ENCODE measurements at places on chromosomes 5 and 9.
A peak's percentile ranks its signal among the peaks of the same experiment; 100 is the strongest.

GRCh38 chr5:34534523-34535103, 121.5 kb upstream of the RAI14 start:
- no peak for DNase-seq

DNA sequence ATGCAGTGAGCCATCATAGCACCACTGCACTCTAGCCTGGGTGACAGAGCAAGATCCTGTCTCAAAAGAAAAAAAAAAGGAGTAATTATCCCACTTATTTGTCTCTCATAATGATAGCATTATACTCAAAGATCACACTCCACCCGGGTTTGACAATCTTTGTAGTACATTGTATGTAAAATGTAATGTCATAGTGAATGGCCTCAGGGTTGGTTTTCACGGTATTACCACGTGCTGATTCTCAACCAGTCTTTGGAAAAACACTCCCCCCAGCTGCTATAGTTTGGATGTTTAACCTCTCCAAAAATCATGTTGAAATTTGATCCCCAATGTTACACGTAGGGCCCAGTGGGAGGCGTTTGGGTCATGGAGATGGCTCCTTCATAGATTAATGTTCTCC, 402.4 kb upstream of the GRAMD2B start:
- DNase-seq = no peak

GRCh38 chr9:127122176-127123063, at the start of gene ANGPTL2:
Gene ANGPTL2 (minus strand): TSS chr9:127122635. CDS start chr9:127108731, 13,904 bp downstream.
- no peak for DNase-seq

GRCh38 chr5:13985731-13986418, 41.4 kb upstream of the DNAH5 start:
- DNase-seq = no peak

DNA sequence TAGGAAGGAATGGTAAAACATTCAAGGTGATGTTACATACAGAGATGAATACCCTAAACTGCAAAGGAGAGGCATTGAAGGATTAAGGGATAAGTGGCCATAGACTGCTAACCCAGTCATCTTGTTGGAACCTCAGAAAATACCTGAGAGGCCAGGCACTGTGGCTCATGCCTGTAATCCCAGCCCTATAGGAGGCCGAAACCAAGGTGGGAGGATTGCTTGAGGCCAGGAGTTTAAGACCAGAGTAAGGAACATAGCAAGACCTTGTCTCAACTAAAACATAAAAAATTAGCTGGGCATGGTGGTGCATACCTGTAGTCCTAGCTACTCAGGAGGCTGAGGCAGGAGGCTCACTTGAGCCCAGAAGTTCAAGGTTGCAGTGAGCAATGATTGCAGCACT, 10.9 kb downstream of the ECM2 start:
- DNase-seq = no peak

DNA sequence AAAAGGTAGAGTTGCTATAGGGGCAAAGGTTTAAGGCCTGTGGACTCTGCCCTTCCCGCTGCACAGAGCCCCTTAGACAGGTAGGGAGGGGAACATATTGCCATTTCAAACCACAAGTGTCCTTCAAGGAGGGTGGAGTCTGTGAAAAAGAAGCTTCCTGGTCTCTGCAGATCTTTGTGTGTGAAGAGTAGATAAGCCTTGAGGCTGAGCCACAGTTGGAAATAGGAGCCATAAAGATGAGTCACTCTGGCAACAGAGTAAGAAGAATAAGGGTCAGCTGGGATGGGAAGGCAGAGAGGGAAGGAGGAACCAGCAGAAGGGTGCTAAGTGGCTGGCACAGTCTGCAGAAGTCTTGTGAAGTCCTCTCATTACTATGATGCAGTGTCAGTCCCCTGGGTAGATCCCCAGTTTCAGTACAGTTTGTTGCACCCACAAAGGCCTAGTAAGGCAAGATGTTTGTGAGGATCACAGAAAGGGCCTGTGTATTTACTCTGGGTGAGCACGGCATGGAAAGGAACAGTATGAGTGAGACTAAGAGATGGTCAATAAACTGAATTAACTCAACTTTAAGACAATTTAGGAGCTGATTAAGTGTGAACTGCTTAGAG, 18.1 kb downstream of the GRXCR2 start:
- DNase-seq = no peak

DNA sequence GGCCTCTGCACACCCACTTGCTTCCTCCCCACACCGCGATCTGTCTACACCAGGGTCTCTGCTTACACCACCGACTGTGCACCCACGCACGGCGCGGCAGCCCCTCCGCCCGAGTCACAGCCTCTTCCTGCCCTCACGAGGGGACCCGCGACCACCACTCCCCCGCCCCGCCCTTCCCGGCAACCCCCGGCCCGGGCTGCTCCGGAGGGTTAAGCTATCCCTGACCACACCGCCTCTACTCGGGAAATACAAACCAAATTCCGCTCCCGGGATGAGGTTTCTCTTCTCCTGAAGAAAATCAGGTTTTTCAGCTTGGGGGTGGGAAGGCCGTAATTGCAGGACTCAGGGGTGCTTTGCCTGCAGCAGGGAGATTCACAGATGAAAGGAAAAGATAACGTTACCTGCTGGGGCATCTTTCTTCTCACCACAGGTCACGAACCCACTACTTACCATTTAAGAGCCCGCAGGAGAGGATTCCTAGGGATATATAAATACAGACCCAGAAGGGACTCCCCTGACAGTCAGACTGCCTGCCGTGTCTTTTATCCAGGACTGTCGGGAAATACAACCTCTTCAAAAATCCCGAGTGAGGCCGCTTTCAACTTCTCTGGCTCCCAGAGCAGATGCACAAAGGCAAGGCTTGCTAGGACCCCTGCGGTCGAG, 63.5 kb downstream of the ROR2 start:
- no peak for DNase-seq

DNA sequence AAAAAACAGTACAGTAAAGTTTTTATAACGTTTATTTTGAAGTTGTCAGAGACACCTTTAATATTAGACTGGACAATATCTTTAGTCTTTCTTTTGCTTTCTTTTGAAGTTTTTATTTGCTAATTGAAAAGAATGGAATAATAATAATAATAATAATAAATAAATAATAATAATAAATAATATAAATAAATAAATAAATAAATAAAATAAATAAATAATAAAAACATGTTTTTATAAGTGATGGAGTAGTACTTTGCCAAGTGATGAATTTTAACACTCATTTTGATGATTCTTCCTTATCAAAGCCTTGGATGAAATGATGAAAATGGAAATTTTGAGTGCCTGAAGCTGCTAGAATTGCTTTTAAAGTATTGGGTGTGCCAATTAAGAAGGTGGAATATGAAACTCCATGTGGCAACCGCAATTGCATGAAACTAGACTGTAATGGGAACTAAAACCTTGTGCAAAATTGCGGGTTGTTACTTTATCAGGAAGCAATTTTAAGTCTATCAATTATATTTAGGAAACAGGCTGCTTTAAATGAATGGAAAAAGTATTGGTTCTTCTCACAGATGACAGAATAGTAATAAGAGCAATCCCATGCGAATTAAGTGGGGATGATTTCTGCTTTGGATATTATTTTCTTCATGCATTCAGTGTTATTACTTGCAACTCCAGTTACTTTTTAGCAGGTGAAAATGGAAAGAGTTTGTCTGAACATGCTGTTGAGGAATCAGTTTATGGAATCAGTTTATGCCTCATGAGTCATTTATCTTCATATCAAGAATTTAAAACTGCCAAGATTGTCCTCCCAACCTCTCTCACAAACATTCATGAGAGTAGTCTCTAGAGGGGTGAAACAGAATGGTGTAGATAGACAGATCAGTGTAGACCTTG, 4.6 kb downstream of the ANXA1 start:
- no peak for DNase-seq

DNA sequence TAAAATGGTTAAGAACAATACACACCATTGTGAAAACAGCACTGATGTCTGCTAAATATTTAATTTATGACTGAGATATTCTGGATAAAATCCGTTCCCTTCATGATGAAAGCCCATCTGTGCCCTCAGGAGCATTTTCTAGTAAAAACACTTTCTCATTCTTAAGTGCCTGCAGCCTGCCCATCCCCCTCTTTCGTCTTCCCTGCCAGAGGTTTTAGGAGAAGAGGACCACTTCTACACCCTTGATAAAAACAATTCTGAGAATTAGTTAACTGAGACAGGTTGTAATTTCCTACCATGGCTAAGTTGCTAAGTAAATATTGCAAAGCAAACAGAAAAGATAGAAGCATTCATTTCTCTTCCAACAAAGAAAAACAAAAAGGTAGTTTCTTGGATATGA, 272.6 kb downstream of the ATPSCKMT start:
- DNase-seq = no peak

GRCh38 chr5:116531635-116532034, 43.0 kb downstream of the SEMA6A start:
- DNase-seq = no peak

DNA sequence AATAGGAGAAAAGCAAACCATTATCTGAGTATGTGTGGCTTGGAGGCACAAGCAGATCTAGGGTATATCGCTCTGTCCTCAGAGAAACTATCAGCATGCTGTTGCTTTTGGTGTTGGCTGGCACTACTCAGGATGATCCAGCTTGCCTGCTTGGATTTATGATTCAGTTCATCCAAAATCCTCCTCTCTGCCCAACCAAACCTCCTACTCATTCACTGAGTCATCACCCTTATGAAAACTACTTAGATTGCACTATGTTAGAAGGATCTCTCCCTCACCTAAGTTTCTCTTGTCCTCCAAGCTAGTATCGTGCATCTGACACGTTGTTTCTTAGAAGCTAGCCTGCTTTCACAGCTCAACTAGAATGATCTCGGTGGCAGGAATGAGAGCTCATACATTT, 14.2 kb upstream of the ZBED3 start:
- no peak for DNase-seq

- no peak for DNase-seq
Observed at GRCh38 chr5:74376187-74376586, 264.3 kb downstream of the ENC1 start.

GRCh38 chr5:9919306-9920030, 289.3 kb upstream of the TAS2R1 start:
- DNase-seq = no peak

DNA sequence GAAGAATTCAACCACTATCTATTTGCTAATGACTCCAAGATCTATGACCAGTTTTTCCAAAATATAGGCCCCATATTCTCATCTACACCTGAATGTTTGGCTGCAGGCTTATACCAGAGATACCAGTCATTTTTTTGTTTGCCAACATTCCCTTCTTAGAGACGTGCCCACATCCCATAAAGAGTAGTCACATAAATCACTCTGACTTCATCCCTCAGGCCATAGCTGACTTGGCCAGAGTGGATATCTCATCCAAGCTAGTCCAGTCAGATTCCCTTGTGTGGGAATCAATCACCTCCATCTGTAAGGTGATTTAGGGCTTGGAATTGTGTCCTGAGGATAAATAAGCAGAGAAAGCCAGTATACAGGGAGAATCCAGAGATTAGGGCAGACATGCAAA, 124.3 kb upstream of the SLC24A2 start:
- DNase-seq = no peak

- DNase-seq = no peak
Observed at GRCh38 chr5:74471875-74472274, 168.7 kb downstream of the ENC1 start.

- DNase-seq = no peak
Observed at GRCh38 chr5:174617910-174618309, 106.5 kb upstream of the MSX2 start.

GRCh38 chr5:80644900-80645299, 9.6 kb upstream of the MSH3 start:
- DNase-seq = no peak

GRCh38 chr5:161585798-161586197, 39.3 kb upstream of the GABRB2 start:
- DNase-seq = no peak

- DNase-seq = no peak
Observed at GRCh38 chr5:121707178-121707577, 144.5 kb upstream of the FTMT start.

DNA sequence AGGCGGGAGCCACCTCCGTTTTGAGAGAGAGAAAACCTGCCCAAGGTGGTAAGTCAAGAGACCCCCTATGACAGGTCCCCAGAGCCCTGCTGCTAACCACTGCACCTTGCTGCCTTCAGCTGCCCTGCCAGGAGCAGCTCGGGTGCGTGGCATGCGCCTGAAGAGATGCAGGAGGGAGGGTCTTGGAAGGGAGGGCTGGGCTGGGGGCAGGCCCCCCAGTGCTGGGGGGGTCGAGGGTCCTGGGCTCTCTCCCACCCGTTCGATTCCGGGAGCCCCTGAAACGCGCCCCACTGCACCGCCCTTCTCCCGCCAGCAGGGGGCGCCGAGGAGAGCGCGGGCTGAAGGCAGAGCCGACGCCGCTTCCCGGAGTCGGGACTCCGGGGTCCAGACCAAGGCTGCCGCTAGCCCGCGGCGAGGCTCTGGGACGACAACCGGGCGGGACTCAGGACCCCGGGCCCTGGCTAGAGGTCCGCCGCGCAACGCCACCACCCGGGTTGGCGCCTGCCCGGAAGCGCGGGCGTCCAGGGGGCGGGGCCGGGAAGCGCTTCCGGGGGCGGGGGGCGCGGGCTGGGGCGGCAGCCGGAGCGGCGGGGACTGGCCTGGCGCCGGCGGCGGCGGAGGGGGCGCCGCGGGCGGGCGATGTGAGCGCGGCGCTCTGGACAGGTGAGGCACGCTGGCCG, at the start of gene ZBTB34:
TSS of gene ZBTB34 (plus strand) at position 563 of the 680 bp plus-strand sequence. CDS start 18,761 bp downstream, outside the sequence.
- DNase-seq = peak; percentile 43

DNA sequence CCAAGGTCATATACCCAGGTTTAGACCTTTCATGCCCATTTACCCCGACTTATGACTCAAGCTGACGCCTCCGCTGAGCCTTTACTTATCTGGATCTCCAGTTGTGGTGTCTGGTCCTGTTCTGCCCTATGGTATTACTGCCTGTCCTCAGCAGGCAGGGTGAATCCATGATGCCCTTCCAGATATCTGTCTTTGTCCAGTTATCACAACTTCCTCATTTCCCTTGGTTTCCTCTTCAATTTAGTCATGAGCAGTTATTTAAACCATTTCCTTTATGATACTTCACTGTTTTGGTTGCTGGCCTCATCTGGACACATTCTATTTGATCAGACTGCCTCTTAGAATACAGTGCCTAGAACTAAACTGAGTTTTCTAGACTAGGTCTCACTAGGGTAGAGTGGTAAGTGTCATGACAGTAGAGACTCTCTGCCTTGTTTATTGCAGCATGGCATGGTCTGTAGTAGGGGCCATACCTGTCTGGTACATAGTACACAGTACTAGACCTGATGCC, 93.3 kb downstream of the MELK start:
- no peak for DNase-seq

GRCh38 chr5:57692582-57693487, 210.2 kb upstream of the ACTBL2 start:
- no peak for DNase-seq

- no peak for DNase-seq
Observed at GRCh38 chr9:135840107-135840506, 67.2 kb downstream of the CAMSAP1 start.

DNA sequence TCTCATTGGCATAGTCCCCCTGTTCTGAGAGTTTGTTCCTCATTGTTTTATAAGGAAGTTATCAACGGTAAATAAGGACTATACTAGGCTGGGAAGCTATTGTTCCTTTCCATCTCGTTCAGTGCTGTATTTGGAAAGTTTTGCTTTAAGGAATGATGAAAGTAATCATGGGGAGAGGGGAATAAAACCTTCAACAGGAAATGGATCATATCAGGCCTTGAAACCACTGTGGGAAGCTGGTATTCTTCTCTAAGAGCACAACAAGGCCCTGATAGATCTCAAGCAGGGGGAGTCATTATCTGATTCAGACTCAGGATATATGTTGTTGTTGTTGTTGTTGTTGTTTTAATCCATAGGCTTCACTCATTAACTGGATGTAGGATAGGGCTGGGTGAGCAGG, 474.5 kb downstream of the ENC1 start:
- no peak for DNase-seq

- no peak for DNase-seq
Observed at GRCh38 chr5:17367256-17367840, 130.7 kb upstream of the TAF11L2 start.

- DNase-seq = no peak
Observed at GRCh38 chr5:168147106-168147505, 144.3 kb upstream of the WWC1 start.
